ENCODE measurements at places on chromosomes 5 and 9.

- DNase-seq = no peak
Observed at GRCh38 chr9:20256284-20256948, 365.9 kb downstream of the MLLT3 start.

DNA sequence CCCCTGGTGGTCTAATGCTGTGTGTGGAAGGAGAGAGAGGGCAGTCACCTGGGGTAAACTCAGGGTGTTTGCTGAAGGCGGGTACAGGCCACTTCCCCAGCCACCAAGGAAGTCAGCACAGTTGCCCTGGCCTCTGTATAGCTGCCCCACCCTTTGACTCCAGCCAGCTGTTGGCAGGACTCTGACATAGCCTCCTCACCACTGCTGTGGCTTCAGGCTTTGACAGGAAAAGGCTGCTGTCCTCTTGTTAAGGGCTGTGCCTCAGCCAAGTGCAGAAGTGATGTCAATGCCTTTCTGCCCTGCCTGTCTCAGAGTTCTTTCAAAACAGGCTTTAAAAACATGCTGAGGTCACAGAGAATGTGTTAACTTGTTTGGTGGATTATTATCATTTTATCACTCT is 487.2 kb upstream of the KLF4 start:
- DNase-seq = no peak

DNA sequence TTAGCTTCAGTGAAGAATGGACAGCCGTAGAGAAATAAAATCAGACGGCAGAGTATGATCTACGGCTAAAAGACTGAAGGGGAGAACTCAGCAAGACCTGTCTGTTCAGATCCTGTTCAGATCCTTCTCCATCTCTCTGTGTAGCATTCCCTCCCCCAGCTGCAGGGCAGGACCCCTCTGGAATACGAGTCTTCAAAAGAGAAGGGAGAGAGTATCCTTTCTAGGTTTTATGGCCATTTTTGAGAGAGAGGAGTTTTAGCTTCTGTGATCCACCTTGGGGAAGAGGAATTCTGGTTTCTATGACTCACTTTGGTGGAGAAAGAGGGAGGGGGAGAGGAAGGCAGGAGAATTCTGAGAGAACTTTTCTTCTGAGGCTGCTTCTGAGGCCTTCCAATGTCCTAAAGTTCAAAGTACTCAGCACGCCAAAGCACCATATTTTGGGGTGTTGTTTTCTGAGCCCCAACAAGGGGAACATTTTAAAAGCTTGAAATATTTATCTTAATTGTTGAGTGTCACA is 194.4 kb upstream of the TLE4 start:
- no peak for DNase-seq

GRCh38 chr9:70135176-70135575 is 91.5 kb downstream of the MAMDC2 start:
- no peak for DNase-seq

- DNase-seq = no peak
Observed at GRCh38 chr5:151665613-151666012, 21.1 kb downstream of the SPARC start.

GRCh38 chr5:38680094-38680825 is 123.8 kb upstream of the LIFR start:
- DNase-seq = no peak

DNA sequence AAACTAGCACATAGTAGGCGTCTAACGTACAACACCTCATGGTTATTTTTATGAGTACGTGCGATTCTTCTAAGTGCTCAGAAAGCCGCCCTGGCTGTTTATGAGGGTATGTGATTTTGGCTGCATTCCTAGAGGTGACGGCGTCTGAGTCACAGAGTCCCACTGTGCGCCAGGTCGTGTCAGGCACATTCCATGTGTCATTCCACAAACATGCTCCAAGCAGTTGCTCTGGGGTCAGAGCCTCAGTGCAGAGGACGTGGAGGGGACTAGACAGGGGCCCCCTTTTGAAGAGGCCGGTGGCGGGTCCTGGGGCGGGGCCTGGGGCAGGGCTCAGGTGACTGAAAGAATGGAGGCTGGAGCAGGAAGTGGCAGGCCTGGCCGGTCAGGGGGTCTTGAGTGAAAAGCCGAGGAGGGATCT is 51.9 kb downstream of the NEK6 start:
- DNase-seq = no peak

DNA sequence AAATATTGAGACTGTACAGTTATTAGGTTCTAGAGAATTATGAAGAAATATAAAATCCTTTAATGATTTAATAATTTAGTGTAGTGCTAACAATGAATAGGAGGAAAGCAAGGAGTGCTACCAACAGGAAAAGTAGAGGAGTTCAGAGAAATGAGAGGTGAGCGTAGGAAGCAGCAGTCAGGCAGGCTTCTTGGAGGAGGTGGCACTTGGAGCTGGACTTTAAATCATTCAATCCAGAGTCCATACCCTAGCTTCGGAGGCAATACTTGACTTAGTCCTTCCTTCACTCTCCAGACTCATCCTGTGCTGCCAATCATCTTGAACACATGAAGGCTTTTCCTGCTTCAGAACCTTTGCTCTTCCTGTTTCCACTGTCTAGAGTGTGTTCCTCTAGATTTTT is 254.3 kb downstream of the GRIA1 start:
- DNase-seq = no peak

GRCh38 chr5:123264394-123264793 is 158.8 kb downstream of the CEP120 start:
- DNase-seq = no peak

- no peak for DNase-seq
Observed at GRCh38 chr9:6777213-6777902, 19.6 kb downstream of the KDM4C start.

- DNase-seq = no peak
Observed at GRCh38 chr5:151384106-151384505, 36.7 kb upstream of the SLC36A2 start.

DNA sequence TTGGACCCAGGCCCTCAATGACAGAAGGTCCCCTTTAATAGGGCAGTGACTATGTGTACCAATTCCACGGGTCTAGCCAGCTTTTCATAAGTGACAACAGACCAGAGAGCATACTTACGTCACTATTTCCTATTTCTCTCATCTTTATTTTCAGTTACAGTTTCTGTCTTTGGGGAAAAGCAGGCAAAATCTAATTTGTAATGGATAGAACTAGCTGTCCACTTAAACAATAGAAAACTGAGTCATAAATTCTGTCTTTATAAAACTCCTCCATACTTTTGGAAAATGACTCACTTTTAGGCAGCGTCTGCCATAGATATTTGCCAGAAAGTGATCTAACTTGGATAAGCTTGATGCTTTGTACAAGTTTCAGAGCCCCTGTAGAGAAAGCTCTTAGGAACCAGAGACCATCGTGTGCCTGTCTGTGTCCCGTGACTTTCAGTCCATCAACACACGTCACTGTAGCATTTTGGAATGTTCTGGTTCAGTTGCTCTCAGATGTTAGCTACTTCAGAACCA is 101.9 kb downstream of the F2RL2 start:
- DNase-seq = no peak

DNA sequence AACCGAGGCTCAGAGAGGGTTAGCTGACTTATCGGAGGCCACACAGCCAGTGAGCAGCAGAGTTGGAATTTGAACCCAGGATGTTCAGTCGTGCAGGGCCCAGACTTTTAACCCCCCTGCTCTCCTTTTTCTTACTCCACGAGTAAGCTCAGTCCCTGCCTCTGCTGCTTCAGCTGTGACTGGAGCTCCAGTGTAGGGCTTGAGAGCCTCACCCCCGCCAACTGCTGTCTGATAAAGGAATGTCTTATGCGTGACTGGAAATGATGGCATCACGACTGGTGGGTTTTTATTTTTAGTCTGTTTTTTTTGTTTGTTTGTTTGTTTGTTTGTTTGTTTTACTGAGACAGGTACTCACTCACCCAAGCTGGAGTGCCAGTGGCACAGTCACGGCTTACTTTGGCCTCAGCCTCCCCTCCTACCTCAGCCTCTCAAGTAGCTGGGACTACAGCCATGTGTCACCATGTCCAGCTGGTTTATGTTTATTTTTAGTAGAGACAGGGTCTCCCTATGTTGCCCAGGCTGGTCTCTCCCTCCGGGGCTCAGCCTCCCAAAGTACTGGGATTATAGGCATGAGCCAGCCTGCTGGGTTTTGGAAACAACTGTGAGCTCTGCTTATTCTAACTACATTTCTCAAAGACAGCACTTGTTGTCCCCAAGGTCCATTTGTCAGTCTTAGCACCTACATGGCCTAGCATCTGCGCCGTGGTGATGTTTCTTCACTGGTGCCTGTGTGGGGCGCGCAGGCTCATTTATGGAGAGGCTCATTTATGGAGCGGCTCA is 52.5 kb upstream of the NCS1 start:
- DNase-seq = no peak

DNA sequence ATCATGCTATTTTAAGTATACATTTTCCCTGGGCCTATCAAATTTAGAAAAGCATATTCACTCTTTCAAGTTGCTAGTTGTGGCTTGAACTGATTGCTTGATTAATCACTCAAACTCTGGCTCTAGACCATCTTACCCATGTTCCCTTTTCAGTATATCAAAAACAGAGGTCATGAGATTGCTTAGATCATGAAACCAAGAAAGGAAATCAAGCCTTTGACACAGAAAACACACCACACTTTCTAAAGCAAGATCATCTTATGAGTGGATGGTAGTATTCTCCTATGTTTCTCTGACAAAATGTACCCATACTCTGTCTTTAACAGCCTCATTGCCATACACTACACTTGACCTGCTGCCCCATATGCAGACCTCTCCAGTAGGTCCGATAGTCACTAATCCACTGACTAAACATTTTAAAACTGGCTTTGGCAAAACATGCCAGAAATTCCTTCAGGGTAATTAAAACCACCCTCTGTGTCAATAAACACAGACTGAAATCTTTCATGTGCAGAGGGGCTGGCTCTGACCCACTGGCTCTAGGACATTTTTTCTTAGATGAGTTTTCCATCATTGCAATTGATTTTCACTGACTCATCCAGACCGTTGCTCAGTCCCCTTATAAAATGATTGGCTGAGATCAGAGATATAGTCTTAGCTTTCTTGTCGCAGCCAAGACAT is 18.2 kb downstream of the PPP2R2B start:
- DNase-seq = no peak

DNA sequence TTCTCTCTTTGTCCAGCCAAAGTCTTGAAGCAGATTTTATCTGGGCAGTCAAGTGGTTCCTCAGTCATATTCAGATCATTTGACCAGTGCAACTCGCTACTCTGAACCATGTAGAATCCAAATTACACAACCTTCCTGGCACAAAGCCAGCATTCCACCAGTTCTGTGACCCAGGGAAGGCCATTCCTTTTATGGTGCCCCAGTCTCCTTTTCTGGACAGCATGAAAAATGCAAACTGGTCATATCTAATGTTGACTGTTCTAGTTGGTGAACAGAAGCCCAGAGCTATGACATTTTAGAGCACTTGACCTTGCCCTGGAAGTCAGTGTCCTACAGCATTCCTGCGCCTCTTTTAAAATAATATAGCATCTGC is 364.6 kb downstream of the BRINP1 start:
- no peak for DNase-seq

All from DMS79 (cell line).